Epithelial cell of proximal tubule (primary cell): ENCODE measurements at places on chromosomes 6 and 20. TPM values are rescaled to one million over a fixed set of nuclear protein-coding genes. Genes with fewer than 3 reads are reported as not detected.

- DNase-seq, result no peak
Observed at GRCh38 chr6:37126493-37126958, 43.4 kb upstream of the PIM1 start.

GRCh38 chr6:159996626-159997497 lies 28.0 kb downstream of the IGF2R start:
- DNase-seq, result no peak

GRCh38 chr6:165636402-165637048 lies 26.5 kb downstream of the PDE10A start:
- DNase-seq, result no peak

The CST1 gene
- total RNA-seq, result not detected in 2 replicates

DNA sequence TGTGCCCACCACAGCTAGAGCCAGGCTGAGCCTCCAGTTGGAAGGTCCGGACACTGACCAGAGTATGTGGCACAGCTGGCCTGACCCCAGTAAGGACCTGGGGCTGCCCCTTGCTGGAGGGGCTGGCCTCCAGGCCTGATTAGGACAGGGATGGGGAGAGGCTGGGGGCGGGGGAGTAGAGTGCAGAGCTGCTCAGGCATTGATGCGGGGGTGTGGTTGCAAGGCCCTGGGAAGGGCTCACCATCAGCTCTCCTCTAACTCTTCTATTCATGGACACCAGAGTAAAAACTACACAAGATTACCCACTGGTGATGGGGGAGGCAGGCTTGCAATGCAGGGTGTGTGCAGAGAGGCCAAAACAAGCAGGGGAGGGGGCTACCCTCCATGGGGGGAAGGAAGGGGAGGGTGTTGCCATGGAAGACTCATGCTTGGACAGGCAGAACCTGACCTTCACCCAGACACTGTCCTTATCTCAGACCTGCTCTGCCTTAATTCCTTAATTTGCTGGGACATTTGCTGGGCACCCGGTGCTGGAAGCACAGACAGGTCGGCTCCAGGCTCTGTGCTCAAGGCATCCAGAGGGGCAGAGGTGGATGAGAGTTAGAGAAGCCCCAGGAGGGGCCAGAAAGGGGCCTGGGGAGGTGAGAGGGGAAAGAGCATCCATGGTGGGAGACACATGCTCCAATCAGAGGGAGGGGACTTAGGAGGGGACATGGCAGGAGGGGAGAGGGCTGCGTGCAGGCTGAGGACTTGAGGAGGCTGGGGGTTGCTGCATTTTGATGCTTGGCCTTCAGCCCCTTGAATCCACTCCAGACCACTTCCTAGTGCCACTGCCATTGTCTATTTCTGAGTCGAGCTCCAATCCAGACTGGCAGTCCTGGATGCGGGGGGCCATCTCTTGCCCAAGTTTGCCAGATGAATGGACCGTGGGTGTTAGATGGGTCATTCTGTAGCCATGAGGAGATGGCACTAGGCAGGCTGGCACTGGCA lies 7.6 kb upstream of the EMILIN3 start:
- DNase-seq, result no peak

DNA sequence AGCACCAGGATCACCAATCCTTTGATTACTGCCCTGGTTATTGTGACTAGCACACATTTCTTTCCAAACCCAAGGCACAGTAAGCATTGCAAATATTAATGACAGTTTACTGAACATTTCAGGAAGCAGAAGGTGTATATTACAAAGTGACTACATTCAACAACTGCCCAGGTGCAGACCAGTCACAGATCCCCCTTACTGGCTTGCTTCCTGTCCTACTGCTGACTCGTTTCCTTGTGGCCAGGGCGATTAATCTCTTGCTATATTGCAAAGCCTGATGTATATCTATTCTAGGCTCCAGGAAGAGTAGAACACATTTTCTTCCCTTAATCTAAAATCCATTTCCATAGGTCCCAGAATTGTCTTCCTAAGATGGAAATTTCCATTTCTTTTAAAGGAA lies 77.2 kb upstream of the EPHA7 start:
- no peak for DNase-seq

- no peak for DNase-seq
Observed at GRCh38 chr6:1178590-1178989, 133.3 kb upstream of the FOXQ1 start.

The IPCEF1 gene
- 0.36 and 0.63 TPM in 2 replicates for total RNA-seq

GRCh38 chr6:131173680-131174079 lies 38.4 kb downstream of the AKAP7 start:
- peak; percentile 37 for DNase-seq

DNA sequence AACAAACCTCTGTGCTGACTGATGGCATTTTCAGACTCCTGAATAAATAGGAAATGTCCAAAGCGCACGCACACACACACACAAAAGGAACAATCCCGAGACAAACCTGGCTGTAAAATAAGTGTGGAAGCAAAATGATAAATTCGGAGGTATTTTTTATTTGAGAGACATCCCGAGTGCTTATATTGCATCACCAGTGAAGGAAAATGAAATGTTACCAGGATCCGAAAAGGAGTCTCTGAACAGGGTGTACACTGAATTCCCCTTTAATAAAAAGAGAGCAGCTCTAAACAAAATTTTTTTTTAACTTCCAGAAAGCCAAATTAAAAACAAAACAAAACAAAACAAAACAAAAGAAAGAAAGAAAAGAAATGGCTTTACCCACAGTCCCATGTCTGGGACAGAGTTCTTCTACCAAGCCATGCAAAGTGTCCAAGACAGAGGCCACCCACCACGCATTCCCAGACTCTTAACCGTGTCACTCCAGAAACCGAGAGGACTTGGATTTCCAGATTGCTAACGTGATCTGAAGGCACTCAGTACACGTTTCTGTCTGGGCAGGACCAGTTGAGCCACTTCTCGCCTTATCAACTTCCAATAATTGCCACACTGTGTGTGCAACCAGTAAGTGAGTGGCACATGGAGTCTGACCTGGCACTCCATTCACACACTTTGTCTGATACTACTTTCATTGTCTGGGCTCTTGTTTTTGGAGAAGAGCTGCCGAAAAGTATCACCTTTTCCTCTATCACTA lies 817 bp downstream of the ME1 start:
- DNase-seq, result no peak

GRCh38 chr6:105769987-105770386 lies 316.1 kb upstream of the PRDM1 start:
- DNase-seq, result peak; percentile 55

The PSORS1C2 gene
- not detected in 2 replicates for total RNA-seq

DNA sequence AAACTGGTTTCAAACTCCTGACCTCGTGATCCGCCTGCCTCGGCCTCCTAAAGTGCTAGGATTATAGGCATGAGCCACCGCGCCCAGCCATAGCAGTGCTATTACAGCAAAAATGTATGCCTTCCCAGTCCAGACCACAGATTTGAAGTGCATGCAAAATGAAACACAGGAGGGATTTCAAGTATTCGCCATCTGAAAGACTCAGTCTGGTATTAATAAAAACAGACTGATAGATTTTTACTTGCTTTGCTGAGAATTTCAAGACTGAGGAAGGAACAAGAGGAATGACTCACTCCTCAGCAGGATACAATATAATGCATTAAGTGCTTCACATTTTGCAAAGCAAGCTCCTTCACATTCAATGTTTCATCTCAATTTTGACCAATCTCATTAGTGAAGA lies 134.9 kb downstream of the TMEM200A start:
- DNase-seq, result no peak

DNA sequence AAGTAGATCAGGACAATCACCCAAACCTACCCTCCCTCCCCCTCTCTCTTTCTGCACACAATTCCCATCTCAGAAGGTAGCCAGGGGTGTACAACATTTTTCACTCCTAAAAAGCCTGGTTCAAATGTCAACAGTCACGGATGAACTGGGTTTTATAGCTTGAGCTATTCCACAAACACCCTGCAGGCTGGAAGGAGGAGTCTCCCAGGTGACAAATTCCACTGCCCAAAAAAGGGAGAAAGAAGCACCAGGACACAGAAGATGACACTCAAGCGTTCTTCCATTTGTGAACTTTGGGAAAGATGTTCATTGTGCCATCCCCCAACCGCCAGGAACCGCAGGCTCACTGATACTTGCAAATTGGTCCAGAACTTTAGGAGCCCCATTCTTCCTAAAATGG lies 111.5 kb upstream of the NFATC2 start:
- DNase-seq, result no peak

GRCh38 chr6:34671801-34672656 lies 24.5 kb downstream of the ILRUN start:
- DNase-seq, result no peak

DNA sequence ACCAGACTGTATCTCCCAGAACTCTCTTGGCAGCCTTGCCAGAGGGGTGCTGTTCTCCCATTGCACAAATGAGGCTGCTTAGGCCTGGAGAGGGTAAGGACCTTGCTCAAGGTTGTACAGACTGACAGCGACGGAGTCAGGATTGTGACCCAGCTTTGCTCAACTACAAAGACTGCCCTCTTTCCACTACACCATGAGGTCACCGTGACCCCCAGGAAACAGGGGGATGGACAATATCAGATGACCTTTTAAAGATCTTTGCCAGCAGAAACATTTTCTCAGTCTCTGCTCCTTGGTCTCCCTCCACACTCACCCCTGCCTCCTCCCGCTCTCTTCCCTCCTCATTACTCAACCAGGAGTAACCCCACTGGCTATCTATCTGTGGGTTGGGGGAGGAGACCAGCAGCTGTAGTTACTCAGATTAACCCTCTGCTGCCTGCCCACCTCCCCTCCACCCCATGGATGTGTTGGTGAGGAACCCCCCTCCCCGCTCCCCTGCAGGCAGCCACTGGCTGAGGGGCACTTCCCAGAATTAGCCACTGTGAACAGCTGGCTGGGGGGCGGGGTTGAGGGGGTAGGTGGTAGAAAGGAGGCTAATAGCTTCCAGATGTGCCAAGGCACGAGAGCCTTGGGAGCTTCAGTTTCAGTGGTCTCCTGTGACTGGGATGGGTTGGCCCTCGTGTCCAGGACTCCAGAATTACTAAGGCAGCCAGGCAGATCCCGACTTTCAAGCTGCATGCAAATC lies 26.9 kb upstream of the MRPS18A start:
- no peak for DNase-seq

GRCh38 chr20:25685276-25686080 lies 11.2 kb downstream of the ZNF337 start:
- DNase-seq, result no peak

The CAPN11 gene
- not detected in 2 replicates for total RNA-seq

DNA sequence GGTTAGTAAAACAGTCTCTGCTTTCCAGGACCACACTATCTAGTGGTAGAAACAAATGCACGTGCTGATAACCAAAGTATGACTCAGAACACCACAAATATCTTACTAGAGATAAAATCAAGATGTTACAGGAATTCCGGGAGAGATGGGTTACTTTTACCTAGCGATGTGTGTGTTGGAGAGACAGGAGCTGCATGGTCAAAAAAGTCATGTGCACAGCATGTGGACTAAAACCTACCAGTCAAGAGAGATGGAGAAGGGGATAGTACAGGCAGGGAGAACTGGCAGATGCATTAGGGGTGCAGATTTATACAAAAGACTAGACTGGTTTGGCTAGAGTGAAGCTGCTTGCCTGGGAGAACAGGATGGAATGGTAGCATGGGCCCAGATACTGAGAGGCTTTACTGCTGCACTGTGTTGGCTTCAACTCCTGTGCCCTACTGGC lies 75.3 kb upstream of the MRAP2 start:
- DNase-seq, result no peak

The CTSA gene
- 42.7 and 62.5 TPM in 2 replicates for total RNA-seq

DNA sequence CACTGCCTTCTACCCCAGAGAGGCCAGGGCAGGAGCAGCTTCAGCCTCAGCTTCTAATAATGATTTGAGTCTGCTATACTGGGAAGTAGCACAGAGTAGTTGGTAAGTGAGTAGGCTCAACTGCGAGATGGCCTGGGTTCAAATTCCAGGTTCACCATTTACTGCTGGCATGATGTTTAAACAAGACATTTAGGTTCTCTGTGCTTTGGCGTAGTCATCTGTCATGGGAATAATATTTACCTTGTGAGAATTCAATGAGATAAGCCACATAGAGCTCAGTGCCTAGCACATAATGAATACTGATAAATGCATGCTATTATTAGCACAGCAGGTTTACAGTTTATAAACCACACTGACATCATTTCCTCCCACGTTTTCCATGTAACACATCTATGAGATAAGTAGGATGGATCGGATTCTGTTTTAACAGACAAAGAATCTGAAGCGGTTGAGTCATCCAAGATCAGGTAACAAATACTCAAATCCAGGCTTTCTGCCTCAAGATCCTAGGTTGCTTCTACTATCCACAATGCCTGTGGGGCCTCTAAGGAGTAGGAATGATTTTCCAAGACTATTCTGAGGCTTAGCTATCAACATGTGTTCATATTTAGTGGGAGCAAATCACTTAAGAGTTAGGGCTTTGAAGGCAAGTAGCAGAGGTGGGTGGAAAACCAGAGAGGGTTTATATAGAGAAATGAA lies 72.9 kb upstream of the DTNBP1 start:
- DNase-seq, result no peak

DNA sequence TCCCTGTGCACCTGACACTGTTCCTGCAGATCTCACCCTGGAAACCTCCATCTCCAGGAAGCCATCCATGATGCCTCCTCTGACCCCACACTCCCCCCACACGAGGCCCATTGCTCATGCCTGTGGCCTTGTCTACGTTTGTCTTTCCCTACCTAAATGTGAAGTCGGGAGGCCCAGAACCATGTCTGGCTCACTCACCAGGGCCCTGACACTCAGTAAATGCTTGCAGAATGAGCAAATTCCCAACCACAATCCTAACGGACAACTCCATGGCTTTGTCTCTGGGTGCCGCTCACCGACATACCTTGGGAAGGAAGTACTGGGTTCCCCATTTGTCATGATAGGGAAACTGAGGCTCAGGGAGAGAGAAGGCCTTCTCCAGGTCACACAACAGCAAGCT lies 7.3 kb downstream of the PEDS1 start:
- no peak for DNase-seq

DNA sequence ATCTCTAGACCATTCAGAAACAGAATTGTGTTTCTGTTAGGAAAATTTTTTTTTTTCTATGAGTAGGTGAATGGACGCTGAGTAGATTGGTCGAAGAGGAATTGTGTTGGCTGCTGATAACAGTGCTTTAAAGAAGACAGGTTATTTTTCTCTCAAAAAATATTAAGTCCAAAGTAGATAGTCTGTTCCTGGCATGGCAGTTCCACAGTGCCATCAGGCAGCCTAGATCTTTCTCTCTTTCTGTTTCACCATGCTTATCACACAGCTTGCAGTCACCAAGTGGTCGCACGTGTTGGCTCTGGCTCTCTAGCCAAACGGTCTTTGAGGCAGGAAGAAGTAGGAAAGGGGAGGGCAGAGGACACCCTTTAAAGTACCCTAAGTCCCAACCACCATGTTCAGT lies 22.4 kb upstream of the SERINC3 start:
- no peak for DNase-seq

- DNase-seq, result no peak
Observed at GRCh38 chr6:3159805-3160781, 2.7 kb upstream of the TUBB2A start.

GRCh38 chr6:21273451-21273850 lies 320.1 kb upstream of the SOX4 start:
- no peak for DNase-seq
